NAMALWA (cell line): ENCODE measurements at places on chromosomes 6 and 20.
A peak's percentile ranks its signal among the peaks of the same experiment; 100 is the strongest.

DNA sequence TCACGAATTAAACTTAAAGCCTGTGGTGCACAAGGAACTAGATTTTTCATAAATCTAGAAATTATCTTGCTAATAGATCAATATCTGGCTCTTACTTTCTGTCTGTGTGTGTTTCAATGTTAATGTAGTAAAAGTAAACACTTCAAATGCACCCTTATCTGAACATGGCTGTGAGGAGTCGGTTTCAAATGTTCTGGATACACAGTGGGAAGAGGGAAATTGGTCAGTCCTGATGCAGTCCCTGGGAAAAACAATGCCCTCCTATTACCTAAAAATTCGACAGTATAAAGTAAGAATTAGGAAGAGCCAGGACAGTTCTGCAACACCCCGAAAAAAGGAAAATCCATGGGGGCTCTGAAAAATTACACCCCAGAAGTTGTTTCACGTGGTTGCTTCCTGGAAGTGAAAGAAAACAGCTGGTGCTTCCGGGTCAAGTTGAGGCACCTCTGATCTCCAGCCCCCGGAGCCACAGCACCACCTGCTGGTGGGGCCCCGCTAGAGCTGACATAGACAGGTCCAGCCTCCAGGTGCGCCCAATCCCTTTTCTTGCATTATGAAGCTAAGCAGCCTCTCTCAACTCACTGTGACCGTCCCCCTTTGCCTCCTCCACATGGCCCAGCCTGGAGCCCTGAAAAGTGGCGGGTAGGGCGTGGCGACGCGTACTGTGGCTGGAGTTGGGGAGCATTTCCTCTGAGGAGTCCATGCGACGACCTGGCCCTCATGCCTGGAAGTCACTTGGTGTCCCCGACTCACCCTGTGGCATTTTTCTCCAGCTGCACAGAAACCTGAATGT lies 8.3 kb downstream of the SEMG2 start:
- DNase-seq = peak; percentile 76

GRCh38 chr6:132763269-132763668 lies 5.6 kb upstream of the VNN2 start:
- DNase-seq = peak; percentile 87

- no peak for DNase-seq
Measured at GRCh38 chr6:132719736-132720448, 6.0 kb upstream of the VNN1 start.

DNA sequence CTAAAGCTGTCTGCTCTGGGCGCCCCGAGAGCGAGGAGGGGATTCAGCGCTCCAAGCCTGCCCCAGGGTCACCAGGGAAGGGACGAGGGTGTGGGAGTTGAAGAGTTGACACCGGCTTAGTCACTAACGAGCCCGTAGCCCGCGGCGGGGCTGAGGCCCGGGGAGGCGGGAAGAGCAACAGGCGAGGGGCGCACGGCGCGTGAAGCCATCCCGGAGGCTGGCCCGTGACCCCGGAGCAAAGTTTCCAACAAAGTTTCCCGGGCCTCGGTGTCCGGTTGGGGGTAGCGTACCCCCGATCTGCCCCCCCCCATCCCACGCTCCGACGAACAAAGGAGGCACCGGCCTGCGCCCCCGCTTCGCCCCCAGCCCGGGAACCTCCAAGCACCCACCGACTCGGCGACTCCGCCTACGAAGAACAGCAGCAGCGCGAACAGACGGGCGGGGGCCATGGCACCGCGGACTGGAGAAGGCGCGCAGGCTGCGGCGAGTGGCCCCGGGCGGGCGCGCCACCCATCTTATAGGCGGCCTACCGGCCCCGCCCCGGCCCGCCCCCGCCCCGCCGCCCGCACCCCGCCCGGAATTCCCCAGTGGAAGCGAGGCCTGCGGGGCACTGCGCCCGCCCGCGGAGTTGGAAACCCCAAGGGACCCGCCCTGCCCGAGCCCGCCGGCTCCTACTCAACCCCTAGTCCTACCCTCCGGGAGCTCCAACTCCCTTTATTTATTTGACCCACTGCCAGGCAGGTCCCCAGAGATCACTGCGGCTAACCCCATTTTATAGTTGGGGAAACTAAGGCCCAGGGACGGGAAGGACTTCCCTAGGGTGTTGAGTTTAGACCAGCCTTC lies at the start of gene SDC4:
Gene SDC4 (minus strand): TSS at position 489 of the 843 bp plus-strand sequence. CDS start 40 bp downstream, at position 449.
- DNase-seq = no peak

DNA sequence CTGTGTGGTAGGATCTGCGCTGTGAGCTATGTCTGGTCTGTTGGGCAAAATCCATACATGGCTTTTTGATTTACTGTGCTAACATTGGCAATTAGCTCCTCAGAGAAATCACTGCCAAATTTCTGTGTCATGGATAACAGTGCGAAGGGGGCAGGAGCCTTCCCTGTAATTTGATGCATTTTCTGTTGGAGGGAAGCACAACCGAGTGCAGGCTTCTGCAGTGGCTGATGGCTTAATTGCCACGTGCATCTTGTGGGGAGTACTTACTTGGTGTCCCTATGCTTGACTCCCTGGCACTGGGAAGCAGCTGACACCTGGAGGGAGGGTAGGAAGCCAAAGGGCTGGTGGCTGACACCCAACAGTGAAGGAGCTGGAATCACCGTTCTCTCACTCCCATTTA lies 99.3 kb upstream of the PROKR2 start:
- no peak for DNase-seq

GRCh38 chr20:50283370-50283769 lies 92.7 kb downstream of the CEBPB start:
- no peak for DNase-seq

DNA sequence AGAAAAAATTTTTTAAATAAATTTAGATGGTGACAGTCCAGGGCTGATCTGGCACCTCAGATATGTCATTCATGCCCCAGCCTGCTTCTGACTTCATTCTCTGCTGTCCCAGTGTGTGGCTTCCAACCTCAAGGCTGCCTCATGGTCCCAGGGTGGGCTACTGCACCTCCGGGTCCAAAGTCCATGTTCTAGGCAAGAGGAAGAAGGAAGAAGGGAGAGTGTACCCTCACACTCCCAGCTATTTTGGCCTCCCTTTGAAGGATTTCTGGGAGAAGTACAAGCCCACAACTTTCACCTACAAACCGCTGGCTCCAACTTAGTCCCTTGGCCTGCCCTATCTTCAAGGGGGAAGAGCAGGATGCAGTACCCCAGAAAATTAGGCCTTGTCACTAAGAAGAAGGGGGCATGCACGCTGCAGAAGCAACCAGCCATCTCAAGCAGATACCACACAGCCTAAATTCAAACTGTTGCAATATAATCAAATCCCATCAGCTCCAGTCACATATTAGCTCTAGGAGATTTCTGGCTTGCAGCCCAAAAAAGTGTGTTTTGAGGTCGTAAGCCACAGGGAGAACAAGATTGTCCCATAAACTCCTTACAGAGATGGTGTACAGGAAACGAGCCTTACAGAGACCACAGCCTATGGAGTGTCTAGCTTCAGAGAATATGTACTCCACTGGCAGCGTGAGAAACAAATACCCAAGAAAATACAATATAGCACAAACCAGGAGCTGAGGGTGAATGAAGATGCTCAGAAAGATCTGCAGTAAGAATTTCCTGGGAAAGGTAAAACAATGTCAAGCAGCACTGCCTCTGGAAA lies 906 bp upstream of the BTN3A2 start:
- DNase-seq = peak; percentile 33

DNA sequence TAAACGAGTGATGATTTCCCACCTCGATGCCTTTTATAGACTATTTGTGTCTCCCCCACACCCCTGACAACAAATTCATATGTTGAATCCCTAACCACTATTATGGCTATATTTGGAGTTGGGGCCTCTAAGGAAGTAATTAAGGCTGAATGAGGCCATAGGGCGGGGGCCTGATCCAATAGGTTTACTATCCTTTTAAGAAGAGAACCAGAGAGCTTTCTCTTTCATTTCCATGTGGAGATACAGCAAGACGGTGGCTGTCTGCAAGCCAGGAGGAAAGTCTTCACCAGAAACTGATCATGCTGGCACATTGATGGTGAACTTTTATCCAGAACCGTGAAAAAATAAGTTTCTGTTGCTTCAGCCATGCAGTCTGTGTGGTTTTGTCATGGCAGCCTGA lies 38.9 kb upstream of the CLIC5 start:
- no peak for DNase-seq

- DNase-seq = peak; percentile 25
Measured at GRCh38 chr20:43942667-43943285, 28.1 kb downstream of the TOX2 start.

- DNase-seq = no peak
Measured at GRCh38 chr20:8335495-8336195, 203.6 kb downstream of the PLCB1 start.

DNA sequence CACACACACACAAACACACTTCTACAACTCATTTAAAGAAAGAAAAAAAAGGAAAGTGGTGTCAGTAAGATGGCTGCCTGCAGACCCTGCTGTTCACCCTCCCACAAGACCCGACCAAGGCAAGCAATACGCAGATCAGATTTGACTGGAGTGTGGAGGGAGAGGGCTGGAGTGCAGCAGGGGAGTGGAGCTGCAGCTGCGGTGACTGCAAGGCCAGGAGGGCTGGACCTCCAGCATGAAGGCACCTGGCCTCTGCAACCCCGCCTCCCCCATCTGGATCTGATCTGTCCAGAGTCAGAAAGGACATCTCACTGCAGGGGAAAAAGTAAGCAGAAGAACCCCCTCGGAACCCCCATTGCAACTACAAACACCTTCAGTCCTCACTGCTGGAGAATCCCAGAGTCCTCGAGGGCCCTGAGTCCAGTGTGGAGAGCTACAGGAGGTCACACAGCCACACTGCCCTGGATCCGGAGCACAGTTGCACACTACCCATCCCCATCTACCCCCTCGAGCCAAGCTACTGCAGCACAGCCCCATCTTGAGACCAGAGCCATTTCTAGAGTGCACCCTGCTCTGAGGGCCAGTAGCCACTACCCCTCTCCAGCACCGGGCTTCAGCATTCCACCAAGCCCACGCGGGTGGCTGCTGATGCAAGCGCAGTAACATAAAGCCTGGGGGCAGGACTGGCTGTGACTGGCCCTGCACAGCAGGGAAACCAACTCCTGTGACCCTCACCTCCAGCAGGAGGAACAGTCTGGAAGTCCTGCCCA lies 41.9 kb upstream of the SRSF6 start:
- no peak for DNase-seq

DNA sequence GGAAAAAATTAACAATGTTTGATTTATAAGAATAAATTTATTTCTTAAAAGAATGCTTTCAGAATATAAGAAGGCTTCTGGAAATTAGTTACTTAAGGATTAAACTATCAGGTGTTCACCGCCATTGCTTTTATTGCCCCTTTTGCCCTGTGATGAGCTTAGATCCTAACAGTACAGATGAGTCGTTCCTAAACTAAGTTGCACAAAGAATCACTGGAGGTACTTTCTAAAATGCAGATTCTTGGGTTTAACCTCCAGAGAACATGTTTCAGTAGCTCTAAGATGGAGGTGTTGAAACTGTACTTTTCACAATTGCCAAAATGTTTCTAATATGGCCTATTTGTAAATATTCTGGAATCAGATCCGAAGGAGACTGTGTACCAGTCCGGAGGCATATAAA lies 211.9 kb downstream of the GMDS start:
- no peak for DNase-seq

GRCh38 chr6:102488729-102489128 lies 1095.2 kb downstream of the GRIK2 start:
- DNase-seq = no peak

- DNase-seq = no peak
Measured at GRCh38 chr20:31747640-31748039, 8.6 kb downstream of the TPX2 start.

DNA sequence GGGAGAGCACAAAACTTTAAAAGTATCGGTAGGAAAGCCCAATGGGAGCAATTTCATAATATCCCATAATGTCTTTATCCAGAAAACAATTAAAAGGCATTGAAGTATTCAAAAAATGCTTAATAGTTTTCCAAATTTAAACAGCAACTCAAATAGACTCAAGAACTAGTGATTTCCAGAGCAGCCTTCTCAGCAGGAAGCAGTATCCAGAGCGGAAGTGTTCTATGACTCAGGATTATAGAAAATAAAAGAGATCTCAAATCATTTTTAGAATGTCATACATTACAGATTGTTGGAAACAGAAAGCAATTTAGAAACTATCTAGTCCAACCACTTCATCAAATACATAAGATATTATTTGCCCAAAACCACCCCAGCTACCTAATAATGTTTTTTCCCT lies 79.3 kb downstream of the COL12A1 start:
- DNase-seq = no peak

DNA sequence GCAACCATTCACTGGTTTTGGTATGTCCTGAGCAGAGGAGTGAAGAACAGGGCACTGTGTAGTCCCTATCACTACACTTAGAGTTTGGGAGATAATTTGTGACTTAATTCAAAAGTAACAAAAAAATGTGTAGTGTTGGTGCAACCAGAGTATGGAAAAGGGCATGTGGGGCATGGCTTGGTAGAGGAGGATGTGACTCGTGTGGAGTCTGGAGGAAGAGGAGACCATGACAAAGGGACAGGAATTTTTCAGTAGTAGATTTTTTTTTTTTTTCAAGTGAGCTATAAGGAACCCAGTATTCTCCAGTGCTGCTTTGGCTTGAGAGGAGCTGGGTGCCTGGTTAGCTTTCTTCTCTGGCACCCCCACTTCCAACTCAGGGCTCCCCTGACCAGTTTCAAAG lies 5.1 kb downstream of the MTRES1 start:
- DNase-seq = no peak

GRCh38 chr20:13953227-13953626 lies 37.2 kb downstream of the SEL1L2 start:
- DNase-seq = peak; percentile 7

- no peak for DNase-seq
Measured at GRCh38 chr6:25004357-25004756, 68.6 kb upstream of the RIPOR2 start.

DNA sequence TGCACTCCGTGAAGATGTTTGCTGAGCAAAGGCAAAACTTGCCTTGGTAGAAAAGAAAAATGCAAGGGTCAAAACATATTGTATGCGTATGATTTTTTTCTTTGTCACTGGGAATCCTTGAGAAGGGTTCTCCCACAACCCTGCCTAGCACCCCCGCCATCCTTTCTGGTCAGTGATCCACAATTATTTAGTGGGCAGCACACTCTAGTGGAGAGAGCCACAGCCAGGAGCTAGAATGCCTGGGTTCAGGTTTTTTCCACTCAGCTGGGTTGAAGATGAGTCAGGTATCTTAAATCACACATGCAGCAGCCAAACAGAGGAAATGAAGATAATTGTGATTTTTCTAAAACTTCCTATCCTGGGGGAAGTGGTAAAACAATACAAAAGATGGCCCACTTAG lies 243.1 kb downstream of the PKHD1 start:
- DNase-seq = no peak

GRCh38 chr6:24778121-24778520 lies 3.4 kb downstream of the GMNN start:
- DNase-seq = no peak
